ENCODE measurements at places on chromosomes 12 and 14.

- DNase-seq, result no peak
These were observed 1.4 kb downstream of the LRTM2 start for GRCh38 chr12:1821805-1822204.

DNA sequence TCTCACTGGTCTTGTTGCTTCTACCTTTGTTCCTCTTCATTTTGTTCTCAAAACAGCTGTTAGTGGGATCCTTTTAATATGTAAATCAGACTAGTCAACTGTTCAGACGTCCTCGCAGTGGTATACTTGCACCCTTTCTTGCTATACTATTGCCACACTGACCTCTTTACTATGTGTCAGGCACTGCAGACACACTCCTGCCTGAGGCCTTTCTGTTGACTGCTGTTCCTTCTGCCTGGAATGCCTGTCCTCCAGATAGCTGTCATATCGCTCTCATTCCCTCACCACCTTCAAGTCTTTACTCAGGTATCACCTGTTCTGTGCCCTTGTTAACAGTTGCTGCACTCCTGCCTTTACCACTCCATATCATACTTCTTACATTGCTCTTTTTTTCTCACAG, 90.0 kb upstream of the TMEM263 start:
- no peak for DNase-seq

GRCh38 chr12:130427381-130427887, 89.7 kb downstream of the PIWIL1 start:
- no peak for DNase-seq

DNA sequence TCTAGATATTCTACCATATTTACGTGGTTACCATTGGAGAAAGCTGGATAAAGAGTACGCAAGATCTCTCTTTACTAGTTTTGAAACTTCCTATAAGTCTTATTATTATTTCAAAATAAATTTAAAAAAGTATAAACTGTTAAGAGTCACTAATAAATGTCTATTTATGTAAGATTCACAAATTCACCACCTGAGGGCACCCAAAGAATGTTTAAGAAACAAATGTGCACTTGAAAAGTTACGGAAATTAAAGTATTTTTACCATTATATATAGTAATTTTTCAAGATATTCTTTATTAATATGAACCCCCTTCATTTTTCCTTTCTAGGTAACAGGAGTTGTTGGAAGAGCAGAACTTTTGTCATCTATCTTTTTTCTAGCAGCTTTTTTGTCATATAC, 11.9 kb downstream of the TMTC3 start:
- no peak for DNase-seq

DNA sequence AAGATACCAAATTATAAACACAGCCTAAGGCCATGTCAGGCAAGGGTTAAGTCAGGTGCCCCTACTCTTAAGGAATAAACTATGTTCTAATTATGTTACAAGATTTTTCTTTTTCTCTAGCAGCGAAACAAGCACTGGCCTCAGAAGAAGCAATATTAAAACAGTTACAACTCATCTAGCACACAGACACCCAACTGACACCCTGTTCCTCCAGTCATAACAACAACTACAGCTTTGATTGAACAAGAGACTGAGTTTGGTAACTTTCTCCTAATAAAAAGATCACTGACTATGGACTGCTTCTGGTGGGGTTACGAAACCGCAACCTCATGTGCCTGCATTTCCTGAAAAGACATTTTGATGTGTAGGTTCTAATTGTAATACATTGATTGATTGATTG, 3.3 kb upstream of the DAO start:
- DNase-seq, result no peak

DNA sequence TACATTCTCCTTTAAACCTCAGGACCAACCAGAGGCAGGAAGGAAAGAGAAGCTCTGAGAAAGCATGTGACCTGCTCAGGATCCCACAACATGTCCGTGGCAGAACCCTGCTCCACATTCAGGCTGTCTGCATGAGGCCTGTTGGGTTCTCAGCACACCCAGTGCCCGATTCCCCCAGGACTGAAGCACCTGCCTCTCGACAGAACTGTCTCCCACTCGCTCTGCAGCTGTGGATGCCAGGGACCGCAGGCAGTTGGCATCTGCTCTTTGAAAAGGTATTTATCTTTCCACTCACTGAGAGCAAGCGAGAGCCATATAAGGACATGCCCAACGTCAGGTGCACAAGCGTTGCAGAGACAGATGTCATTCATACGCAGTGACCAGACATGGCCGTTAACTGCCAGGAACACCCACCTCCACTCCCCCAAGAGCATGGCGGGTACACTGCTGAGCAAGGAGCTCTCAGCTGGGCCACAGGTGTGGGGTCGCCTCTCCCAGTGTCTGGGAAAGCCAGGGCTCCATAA, 18.9 kb downstream of the PITPNM2 start:
- DNase-seq, result peak; percentile 52

DNA sequence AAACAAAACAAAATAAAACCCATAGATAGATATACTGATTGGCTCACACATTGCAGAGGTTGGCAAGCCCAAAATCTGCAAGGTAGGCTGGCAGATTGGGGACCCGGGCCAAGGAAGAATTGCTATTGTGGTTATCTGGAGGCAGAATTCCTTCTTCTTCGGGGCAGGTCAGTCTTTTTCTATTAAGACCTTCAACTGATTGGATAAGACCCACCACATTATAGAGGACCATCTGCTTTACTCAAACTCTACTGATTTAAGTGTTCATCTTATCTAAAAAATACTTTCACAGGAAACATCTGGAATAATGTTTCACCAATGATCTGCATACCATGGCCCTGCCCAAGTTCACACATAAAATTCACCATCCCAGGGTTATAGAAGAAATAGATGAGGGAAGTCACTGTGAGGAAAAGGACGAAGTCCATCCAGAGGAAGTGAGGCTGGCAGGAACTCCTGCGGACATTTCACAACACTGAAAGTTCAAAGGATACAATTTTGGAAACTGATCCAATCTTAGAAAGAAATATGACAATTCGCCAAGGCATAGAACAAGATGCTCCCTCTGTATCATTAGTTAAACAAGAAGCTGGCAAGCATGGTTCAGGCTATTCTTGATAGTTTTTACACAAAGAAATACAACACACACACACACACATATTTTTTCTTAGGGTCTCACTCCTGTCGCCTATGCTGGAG, 127.6 kb upstream of the MED13L start:
- DNase-seq, result no peak

DNA sequence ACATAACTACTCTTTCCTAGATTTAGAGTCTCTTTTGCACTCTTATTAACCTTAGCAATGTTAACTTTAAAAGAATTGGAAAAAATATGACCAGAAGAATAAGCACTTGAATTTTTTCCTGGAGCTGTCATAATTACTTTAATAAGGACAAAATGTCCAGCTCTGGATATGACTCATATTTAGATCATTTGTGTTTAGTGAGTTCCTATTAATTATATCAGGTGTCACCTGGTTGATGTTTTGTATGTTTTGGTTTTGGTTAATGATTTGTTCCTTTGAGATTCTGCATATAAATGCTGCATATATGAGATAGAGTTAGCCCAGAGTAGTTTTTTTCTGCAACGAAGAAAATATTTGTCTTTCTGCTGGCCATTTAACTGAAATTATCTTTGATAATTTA, 5.1 kb downstream of the CLECL1 start:
- no peak for DNase-seq

DNA sequence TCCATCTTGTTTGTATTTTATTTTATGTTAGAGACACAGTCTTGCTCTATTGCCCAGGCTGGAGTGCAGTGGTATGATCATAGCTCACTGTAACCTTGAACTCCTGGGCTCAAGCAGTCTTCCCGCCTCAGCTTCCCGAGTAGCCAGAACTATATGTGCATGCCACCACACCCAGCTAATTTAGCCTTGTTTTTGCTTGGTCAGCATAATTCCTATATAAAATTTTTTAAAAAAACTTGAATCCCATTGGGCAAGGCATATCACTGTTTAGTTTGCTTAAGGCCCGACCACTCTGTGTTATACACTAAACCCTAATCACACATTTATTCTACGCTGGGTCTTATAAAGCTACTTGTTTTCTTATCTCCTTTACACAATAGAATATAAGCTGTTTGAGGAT, 266.4 kb downstream of the AKAP6 start:
- DNase-seq, result no peak

DNA sequence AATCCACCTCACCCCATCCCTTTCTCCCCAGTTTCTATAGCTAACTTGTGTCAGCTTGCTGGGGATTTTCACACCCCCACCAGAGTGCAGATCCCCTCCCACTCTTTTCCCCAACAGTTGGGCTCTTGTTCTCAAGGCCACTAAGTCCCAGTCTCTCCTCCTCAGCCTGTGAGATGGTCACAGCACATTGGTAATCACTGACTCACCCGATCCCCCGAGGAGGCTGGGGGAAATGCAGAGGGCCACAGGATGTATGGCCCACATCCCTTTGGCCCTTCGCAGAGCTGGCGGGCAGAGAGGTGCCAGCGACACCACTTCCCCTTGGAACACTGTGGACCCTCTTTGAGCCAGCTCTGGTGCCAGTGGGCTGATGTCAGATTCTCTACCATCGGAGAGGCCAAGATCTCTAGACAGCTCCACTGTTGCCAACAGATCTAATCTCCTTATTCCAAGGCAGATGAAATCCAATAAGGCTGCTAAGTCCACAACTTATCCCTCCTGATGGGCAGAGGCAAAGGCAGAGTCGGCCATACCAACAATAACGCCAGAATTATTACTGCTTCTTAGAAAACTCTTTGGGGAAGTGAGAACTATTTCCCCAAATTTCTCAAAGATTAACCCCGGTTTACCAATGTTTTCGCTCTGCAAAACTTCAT, 1.6 kb downstream of the FMNL3 start:
- DNase-seq, result peak; percentile 20

- DNase-seq, result no peak
These were observed 303.9 kb upstream of the FKBP4 start for GRCh38 chr12:2490831-2491230.

GRCh38 chr14:63392236-63392635, 73.5 kb upstream of the GPHB5 start:
- no peak for DNase-seq

DNA sequence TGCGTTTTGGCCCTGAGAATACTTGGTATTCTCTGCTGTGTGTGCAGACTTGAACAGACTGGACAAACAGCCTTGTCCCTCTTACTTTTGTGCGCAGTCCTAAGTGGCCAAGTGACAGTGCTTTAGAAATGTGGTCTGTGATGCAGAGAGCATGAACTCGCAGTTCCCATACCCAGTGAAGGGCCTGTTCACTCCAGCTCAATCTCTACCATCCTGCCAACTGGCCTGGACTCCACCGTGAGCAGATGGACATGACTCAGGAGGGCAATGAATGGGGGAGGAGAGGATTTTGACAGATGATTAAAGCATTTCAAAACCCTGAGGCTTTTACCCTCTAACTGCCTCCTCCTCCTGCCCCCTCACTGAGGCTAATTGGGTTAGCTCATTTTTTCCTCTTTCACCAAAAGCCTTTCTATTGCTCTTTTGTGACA, 62.5 kb upstream of the PYGL start:
- DNase-seq, result no peak

GRCh38 chr14:38505221-38505972, 249.5 kb upstream of the CLEC14A start:
- DNase-seq, result no peak

GRCh38 chr12:2876431-2877046, 435 bp downstream of the FOXM1 start:
- DNase-seq, result peak; percentile 7

GRCh38 chr14:28758253-28758884, 8.2 kb upstream of the FOXG1 start:
- no peak for DNase-seq

DNA sequence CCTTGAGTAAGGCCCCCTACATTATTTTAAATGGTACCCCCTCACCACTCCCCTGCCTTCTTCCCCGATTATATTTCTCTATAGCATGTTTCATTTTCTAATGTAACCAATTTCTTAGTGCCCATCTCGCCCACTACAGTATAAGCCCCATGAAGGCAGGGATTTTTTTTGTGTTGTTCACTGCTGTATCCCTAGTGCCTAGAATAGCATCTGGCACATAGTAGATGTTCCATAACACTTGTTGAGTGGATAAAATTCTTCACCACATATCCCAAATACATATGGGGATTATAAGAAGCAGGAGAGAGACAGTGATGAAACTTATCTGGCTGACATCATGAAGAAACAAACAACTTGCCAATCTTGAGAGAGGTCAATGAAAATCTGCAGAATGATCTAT, 11.5 kb downstream of the FBXO21 start:
- no peak for DNase-seq

DNA sequence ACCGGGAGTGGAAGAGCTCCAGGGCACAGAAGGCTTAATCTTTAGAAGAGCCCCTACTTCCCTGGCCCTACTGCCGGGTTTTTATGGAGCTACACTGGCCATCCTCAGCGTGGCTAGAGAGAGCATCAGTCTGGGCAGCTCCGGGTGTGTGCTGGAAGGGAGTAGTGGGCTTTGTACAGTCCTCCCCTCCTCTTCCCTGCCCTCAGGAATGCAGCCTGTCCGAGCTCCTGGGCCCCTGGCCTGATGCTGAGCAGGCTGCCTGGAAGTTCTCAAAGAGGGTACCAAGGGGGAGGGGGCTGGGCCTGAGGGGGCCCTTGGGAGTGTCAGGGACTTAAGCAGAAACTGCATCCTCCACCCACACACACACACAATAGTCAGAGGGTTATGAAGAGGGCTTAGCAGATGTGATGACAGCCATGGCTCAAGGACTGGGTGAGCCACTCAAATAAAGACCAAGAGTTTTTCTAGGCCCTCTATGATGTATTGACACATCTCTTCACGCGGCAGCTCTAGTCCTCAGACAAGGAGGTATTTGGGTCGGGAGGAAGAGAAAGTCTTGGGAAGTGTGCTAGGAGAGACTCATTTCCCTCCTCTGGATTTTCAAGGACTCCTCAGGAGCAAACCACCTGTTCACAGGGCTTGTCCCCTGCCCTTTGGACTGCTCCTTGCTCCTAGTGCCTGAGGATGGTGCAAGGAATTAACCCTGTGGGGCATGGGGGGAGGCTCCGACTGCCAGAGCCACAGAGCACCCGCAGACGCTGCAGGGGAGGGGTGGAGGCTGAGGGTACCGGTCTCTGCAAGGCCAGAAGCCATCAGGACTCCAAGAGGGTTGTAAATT, 16.5 kb upstream of the FIGNL2 start:
- DNase-seq, result no peak

DNA sequence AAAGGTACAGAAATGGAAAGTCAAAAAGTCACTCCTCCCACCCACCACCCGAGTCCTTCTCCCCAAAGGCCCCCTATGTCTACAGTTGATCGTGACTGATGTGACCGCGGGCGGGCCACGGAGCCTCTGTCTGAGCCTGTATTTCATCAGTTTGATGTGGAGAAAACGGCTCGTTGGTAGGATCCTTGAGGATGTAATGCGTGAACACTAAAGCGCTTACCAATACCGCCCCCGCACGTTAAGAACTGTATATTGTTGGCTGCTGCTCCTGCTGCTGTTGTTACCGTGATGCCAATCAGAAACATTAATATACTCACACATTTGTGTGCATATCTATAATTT, 24.6 kb upstream of the UBC start:
- peak; percentile 81 for DNase-seq

All from CD4-positive, alpha-beta T cell treated with Interleukin-17A for 1 hour (primary cell).